Stimulated activated CD4-positive, alpha-beta T cell treated with anti-CD3 and anti-CD28 coated beads, Interleukin-15, amount 100 ng/mL, for 1 hour (primary cell): ENCODE measurements at places on chromosomes 5 and 9.

GRCh38 chr9:16824545-16825330, 45.7 kb downstream of the BNC2 start:
- no peak for DNase-seq

DNA sequence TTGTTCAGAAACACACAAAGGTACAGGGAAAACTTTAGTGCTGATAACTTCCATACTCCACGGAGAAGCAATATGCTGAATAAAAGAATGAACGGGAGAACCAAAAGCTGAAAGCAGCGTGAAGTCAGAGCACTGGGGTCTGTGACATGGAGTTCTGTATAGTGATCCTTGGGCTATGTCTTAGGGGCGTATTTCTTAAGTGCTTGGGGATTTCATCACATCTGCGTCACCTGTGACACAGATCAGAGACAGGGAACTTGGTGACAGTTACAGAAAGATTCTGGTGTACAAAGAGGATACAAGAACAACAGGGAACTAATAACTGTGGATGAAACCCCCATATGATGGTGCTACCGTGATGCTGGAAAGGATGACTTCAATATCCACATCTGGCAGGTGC, 81.9 kb downstream of the MARCHF3 start:
- DNase-seq = no peak

DNA sequence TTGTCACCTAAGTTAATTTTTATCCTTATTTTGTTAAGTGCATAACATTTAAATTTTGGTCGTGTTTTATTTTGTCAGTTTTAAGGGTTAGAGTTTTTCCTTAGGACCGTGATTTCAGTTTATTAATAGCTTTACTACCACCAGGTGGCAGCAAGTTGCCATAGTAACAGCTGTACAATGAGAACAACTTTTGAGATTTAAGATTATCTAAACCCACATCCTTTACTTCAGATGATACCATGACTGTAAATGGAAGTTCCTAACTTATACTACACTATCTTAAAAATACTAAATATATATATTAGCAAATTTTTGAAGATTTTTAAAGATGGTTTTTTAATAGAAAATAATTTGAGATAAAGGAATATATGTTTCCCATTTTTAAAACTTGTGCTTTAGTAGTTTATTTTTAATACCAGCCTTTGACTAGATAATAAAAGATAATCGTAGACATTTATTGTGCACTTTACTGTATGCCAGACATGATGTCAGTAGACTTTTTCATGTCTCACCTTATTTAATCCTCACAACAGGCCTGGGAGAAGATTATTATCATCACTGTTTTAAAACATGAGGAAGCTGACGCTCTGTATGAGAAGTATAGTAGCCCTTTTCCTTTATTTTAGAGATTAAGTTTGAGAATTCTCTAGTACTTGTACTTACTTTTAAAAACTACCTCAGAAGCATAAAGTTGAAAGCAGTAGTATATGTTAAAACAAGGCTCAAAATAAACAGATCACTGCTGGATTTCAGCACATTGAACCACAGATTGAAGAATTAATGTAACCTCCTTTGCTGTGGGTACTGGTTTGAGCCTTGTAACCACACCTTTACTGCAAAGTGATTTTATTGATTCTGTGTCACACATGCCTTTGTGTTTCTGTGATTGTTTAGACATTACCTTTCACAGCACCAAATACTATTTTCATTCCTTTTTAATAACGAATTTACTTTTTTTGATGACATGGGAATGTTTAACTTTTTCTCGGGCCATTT, 27.5 kb downstream of the SREK1 start:
- DNase-seq = peak; percentile 3

GRCh38 chr5:67050125-67050524, 146.5 kb downstream of the CD180 start:
- no peak for DNase-seq

- DNase-seq = no peak
Observed at GRCh38 chr5:1213508-1214162, 11.5 kb upstream of the SLC6A18 start.

- no peak for DNase-seq
Observed at GRCh38 chr9:111955048-111955447, 58.4 kb downstream of the UGCG start.

DNA sequence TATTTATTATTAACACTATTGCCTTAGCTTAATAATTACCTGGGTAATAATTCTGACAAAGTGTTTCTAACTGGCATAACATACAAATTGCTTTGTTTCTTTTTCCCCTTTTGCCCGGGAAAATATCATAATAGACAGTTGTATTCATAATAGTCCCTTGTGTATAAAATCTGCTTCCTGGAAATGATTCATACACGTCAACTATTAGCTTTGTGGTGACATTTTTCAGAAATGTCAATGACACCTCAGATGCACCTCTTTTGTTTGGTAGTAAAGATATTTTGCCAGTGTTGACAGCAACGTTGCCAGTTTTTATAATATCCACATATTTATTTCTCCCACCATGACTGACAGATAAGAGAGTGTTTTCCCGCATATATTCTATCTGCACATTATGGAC, 73.0 kb downstream of the RASEF start:
- DNase-seq = no peak

DNA sequence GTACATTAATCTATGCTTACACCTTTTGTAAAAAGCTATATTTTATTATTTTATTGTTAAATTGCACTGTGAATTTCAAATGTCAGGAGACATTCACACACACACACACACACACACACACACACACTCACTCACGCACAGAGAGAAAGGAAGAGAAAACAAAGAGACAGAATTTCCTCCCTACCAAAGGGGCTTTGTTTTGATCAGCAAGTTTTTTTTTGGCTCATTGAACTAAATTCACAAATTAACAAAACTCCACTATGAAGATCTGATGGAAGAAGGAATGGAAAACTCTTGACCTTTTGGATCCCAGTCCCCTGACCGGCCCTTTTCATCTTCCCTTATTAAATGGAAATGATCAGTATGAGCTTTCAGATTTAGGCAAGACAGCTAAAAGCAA, 161.2 kb downstream of the PDE4D start:
- no peak for DNase-seq

GRCh38 chr9:87513880-87514535, 16.3 kb downstream of the DAPK1 start:
- no peak for DNase-seq

- no peak for DNase-seq
Observed at GRCh38 chr9:114303571-114303970, 19.3 kb upstream of the ORM1 start.

DNA sequence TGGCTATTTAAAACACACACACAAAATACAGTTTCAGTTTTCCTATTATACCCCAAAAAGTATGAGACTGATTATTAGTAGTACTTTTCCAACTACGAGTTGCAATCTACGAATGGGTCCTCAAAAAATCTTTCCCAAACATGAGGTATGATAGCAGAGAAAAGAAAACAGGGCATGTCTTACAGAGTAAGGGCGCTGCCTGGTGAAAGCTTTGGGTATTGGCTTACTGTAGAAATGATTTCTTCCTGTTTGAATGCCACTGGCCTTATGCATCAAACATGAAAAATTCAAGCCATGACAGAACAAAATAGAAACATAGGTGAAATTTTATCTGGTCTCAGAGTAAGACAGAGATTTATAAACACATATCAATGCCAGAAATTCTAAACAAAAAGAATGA, 448.0 kb downstream of the SPOCK1 start:
- DNase-seq = no peak

GRCh38 chr9:127909839-127910273, 7.0 kb downstream of the ST6GALNAC4 start:
- DNase-seq = no peak

GRCh38 chr5:123436201-123436600, 13.0 kb upstream of the CEP120 start:
- DNase-seq = no peak

DNA sequence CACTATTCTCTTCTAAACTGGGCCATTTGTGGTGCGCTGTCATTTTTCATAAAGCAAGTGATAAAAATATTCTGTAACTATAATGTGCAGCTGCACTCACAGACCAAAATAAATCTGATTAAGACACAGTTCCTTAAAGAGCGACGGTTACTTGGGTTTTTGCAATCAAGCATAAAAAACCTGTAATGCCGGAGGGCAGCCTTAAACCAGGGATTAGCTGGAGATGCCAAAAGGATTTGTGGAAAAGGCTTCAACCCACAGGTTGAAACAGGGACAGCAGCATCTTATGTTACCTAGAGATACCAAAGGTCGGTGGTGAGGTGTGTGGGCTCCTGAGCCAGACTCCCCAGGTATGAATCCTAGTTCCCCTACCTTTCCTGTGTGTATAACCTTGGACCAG, 49.3 kb downstream of the CTNND2 start:
- DNase-seq = no peak

- DNase-seq = no peak
Observed at GRCh38 chr9:682633-683508, 158.6 kb upstream of the DMRT1 start.

- DNase-seq = no peak
Observed at GRCh38 chr5:148027505-148027904, 36.3 kb upstream of the SPINK5 start.

- no peak for DNase-seq
Observed at GRCh38 chr5:156819967-156820581, 30.0 kb upstream of the PPP1R2B start.

- DNase-seq = no peak
Observed at GRCh38 chr5:135173662-135174290, 139.7 kb upstream of the PITX1 start.

DNA sequence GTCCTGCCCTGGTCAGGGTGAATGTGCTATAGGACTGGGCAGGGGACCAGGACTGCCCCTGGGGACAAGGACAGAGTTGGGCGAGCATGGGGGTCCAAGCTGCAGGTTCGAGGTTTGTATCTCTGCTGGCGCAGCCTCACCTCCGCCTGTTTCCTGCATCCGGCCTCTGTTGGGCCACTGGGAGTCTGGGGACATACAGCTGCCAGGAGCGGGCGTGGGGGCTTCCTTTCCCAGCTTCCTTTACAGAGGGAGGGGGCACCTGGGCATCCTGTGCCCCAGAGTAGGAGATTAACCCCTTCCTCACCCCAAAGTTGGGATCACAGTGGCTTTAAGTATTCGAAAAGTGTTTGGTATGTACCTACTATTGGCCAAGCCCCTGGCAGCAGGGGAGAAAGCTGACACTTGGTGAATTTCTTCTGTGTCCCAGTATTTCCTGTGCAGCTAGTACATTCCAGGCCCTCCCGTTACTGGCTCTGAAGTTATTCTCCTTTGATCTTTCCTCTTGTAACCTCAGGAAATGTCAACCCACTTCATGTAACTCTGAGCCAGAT, 19.0 kb downstream of the OLFML2A start:
- no peak for DNase-seq

DNA sequence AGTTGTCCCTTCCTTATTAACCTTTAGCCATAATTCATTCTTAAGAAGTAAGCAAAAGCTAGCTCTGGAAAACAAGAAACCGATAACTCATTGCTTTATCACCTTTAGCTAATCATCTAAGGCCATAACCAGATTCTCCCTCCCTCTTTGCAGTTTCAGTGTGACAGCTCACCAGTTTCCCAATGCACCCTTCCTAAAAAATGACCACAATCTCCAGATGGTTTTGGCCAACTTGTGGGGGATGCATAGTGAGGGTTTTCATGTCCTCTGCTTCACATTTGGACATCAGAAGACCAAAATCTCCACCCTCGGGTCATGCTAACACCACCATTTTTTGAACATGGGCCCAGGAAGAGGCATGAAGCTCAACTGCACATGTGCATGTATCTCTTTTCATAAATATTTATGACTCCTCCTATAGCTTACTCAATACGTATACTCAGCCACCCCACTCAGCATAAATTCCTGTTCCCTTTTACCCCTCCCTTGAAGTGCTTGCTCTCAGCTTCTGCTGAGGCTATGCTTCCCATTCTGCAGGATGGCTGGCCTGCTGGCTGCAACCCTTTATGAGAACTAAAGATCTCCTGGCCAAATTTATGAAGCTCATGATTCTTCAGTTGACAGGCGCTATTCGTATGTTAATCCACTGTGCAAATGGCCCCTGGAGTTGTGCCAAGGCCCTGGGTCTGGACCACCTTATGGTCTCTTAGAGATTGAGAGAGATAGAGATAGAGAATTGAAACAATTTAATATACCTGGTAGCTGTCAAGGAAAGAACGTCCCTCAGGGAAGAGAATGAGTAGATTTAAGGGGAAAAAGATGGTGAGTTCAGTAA, 14.8 kb downstream of the PPP3R2 start:
- no peak for DNase-seq

GRCh38 chr9:123453076-123453667, 97.2 kb downstream of the CRB2 start:
- DNase-seq = no peak

- DNase-seq = no peak
Observed at GRCh38 chr9:126536131-126536530, 77.6 kb upstream of the LMX1B start.

- no peak for DNase-seq
Observed at GRCh38 chr9:76155361-76155760, 238.9 kb downstream of the RFK start.

DNA sequence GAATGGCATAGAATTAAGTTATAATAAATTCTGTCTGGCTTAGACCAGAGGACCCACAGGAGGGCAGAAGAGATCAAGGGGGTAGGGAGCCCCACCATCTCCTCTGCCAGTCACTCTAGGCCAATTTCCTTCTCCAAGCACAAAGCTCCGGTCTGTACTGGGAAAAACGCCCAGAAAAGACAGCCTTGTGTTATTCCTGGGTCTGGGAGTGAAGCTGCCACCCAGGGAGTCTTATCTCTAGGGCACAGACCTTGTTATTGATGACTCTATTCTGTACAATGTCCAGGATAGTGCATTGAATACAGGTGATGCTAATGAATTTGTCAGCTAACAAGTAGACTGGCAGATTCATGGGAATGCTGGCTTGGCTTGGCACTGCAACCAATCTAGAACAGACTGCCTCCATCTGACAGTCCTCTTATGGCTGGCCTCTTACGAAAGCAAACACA, 60.7 kb downstream of the MED27 start:
- no peak for DNase-seq

DNA sequence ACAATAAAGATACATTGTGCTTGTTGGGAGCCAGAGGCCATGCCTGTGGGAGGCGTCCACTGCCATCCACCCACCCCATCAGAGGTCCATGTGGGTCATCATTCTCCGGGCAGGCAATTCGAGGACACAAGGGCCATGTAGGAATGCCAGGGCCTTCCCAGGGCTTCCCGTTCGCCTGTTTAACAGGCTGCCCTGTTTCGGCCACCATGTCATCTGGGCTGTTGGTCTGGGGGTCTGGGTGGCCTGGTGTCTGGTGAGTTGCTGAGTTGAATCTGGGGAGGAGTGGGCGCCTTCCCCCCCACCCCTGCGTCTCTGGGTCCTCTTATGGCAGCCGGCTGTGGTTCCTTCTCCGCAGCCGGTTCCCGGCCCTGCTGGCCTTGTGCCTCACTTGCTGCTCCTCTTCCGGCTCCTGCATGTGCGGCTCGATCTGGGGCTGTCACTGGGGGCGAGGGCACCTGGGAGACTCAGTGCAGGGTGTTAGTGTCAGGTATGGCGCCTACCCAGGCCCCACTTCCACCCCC, 117.4 kb downstream of the WNK2 start:
- DNase-seq = no peak

- no peak for DNase-seq
Observed at GRCh38 chr5:97600486-97600885, 417.4 kb upstream of the RIOK2 start.
